ENCODE measurements at places on chromosomes 12 and 14. TPM values are rescaled to one million over a fixed set of nuclear protein-coding genes. Genes with fewer than 3 reads are reported as not detected.

GRCh38 chr12:80196419-80196818 lies 97.1 kb downstream of the OTOGL start:
- DNase-seq, result no peak

- peak; percentile 60 for DNase-seq
Measured at GRCh38 chr12:95212586-95212985, 4.7 kb downstream of the FGD6 start.

GRCh38 chr14:32531942-32532515 lies 202.9 kb downstream of the AKAP6 start:
- DNase-seq, result no peak

- DNase-seq, result no peak
Measured at GRCh38 chr12:24038211-24038997, 88.9 kb upstream of the SOX5 start.

- peak; percentile 25 for DNase-seq
Measured at GRCh38 chr14:51386983-51387735, 147.1 kb downstream of the TMX1 start.

DNA sequence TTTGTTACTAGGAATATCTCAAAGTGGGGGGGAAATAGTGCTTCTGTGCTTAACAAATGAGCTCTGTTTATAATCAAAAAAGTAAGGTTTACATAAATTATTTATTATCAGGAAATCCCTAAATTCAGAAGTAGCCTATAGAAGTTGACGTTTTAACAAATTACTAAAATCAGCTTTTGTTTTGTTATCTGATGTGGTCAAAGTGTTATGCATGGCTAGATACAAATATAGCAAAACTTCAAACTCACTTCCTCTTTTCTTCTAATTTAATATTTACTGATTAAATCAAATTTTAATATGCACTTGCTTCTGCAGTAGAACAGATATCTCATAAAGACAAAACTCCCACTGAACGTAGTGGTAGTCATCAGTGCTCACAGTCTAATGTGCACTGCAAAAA lies 47.5 kb downstream of the GARIN6 start:
- DNase-seq, result no peak

DNA sequence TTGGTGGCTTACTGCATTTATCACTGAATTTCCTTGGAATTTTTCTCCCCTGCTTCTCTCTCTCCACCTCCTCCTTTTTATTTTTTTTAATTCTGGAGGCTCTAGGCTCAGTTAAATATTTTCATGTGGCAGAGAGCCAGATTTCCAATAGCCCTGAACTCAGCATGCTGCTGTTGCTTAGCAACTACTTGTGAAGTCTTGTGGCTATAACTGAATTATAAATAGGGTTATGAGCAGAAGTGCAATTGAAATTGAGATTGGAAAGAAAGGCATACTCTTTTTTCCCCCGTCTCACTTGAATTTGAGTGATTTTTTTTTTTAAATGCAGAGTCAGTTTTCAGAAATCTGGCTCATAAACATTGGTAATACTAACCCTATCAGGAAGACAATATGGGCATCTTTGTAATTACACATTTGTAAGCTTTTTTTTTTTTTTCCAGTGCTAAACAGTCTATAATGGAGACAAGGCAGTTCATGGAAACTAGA lies 38.3 kb downstream of the ATF7IP start:
- DNase-seq, result peak; percentile 75

DNA sequence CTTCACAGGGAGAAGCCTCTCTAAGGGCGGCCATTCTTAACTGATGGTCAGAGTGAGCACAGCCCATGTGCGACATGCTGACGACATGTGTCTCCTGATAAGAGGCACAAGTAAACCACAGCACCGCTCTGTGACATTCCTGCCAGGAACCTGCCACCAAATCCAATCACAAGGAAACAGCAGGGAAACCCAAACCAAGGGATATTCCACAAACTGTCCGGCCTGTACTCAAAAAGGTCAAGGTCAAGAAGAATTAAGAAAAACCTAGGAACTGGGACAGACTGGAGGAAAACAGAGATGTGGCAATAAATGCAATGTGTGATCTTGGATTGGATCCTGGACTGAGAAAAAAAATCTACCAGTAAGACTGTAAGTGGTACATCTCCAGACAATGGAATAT lies 91.9 kb downstream of the SYNE3 start:
- no peak for DNase-seq

- peak; percentile 3 for DNase-seq
Measured at GRCh38 chr12:102059343-102059742, 2.4 kb downstream of the WASHC3 start.

The SLC10A1 gene
- total RNA-seq, result not detected

DNA sequence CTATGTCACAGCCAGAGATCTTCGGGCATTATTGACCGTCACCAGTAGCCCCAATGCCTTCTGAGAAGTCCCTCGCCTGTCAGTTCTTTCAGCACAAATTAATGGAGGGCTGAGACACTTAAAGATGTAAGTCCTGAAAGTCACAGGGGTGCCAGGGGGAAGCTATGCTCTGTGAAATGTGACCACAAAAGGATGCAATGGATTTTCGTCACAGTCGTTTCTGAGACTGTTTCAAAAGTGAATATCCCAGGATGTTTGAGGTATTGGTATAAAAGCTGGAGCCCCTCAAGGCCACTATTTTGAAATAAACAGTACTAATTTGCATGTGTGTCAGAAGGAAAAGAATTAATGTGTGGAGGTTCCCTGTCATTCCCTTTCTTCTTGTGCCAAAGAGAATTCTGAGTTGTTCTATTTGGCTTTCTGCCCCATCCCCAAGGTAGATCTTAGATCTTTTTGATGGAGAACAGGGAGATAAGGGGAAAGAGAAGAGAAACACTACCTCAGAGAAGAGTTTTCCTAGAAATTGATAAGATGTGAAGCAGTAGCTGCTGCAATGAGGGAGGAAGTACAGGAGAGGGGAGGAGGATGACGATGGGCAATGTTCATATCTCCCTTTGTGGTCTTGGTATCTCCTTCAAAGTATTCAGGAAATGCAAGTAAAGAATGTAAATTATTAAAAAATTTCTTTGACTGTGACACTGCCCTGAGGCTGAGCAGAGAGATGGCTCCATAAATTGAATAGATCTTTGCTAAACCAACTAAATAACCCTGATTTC lies 101.8 kb upstream of the NAP1L1 start:
- no peak for DNase-seq

GRCh38 chr12:9650151-9650576 lies 19.3 kb upstream of the CLEC2D start:
- DNase-seq, result no peak
